ENCODE measurements at places on chromosomes 6 and 20.

DNA sequence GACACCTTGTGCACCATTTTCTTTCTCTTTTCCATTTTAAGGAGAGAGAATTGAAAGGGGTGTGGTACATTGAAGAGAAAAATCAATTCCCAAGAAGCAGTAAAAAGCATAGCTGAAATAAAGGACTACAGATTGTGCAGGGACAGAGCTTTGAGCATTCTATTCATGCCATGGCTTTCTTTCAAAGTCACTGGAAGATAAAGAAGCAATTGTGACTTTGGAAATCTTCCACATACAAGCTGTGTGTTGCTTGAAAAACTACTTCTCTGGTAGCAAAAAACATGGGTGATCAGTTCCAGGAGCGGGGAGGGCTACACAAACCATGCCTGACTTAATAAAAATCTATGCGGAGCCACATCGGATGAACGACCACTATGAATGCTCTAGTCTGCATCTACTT lies 230.2 kb upstream of the THEMIS start:
- no peak for DNase-seq

GRCh38 chr20:7722564-7722963 lies 217.7 kb downstream of the HAO1 start:
- DNase-seq = no peak

DNA sequence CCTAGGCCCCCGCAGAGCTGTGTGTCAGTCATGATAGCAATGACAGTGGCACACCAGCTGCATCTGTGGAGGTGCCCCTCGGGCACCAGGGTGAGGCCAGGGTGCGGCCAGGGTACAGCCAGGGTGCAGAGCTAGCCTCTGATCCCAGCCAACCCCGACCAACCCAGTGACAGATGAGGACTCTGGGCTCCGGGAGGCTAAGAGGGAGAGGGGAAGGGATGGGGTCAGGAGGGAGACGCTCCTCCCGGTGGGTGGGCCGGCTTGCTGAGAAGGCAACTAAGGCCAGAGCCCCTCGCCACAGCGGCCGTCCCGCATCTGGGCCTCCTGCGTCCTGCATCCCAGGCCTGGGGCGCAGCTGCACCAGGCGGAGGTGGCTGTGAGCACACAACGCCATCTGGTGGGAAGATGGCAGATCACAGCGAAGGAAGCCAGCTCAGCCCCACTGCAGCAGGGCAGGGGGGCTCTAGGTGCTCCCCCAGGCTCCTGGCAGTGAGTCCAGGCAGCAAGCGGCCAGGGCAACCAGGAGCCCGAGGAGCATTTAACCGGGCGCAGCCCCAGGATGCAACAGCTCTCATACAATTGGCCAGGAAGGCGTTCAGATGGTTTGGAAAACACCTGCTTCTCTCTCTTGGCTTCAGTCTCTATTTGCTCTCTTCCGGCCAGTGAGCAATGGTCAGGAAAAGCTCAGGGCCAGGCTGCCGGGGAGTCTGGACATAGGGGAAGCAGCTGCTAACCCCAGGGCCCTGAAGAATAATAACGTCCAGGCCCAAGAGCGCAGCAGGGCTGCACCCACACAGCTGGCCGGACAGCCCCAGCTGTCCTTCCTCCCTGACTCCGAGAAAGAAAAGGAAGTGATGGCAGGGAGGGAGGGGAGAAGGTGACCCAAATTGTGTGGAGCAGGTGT lies 169.4 kb downstream of the TAF4 start:
- DNase-seq = no peak

- no peak for DNase-seq
Measured at GRCh38 chr20:44910690-44911262, 916 bp downstream of the PABPC1L start.

DNA sequence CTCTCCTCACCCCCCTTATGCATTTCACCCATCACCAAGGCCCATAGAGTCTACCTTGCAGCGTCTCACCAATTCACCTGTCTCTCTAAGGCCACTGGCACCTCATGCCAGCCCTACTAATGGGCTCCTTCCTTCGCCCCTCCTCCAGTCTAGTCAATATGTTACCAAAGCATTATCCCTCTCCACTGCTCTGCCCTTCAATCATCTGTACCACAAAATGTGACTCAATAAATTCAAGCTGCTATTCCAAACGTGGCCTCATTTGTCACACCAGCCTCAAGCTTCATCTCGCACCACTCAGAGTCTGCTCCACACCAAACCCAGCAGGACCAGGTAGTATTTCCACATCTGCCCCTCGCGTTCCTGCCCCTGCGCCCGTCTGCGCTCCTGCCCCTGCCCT lies 21.8 kb upstream of the RPS6KA2 start:
- no peak for DNase-seq

- no peak for DNase-seq
Measured at GRCh38 chr6:100475554-100476320, 11.0 kb upstream of the SIM1 start.

DNA sequence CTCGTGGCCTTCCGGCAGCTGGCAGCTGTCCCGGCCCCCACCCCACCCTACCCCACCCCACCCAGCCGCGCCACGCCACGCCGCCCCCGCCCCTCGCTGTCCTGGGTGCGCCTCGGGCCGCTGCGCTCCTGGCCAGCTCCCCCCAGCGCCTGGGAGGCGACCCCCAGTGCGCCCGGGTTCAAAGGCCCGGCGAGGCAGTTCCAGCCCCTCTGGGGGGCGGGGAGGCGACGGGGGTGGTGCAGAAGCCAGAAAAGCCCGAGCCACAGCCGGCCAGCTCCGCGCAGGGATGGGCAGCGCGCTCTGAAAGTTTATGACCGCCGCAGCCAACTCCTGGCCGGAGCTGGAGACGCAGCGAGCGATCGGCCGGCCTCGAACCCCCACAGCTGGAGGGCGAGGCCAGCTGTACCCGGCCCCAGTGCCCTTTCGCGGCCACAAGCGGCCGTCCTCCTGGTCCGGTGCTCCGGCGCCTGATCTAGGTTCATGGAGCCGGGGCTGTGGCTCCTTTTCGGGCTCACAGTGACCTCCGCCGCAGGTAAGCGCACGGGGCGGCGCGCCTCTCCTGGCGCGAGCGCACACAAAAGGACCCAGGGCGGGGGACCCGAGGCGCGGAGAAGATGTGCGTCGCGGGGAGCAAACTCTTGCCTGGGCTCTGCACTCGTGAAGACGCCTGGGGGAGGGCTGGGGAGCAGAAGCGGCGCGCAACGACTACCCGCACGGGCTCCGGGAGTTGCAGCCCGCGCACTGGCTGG lies at the start of gene EDN3:
Gene EDN3 (plus strand): TSS at position 279 of the 749 bp plus-strand sequence. CDS start 202 bp downstream, at position 481.
- no peak for DNase-seq

GRCh38 chr6:156648616-156649015 lies 128.6 kb upstream of the ARID1B start:
- DNase-seq = no peak

DNA sequence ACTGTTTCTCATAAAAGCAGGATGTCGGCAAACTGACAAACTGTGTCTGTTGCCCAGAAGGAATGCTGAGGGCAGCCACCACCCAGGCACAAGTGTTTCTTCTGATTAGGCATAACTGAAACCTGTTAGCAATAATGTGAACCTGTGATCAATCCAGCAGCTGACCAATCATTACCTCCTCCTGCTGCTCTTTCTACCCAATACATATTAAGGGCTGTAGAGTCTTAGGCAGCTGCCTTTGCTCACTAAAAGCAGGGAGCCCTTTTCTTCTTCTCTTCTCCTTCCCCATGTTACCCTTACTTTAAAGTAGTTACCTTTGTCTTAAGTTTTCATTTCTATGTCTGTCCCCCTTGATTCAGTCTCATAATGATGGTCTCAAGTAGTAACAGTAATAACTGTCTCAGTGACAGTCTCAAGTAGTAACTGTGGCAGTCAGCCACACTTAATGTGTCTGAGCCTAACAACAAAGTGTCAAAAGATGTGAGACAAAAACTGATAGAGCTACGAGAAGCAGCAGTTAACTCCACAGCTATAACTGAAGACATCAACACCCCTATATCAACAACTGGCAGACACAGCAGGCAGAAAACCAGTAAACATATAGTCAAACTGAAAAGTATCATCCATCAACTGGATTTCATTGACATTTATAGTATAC lies 37.0 kb downstream of the RANBP9 start:
- DNase-seq = no peak

- no peak for DNase-seq
Measured at GRCh38 chr6:155378276-155378675, 64.0 kb upstream of the TFB1M start.

DNA sequence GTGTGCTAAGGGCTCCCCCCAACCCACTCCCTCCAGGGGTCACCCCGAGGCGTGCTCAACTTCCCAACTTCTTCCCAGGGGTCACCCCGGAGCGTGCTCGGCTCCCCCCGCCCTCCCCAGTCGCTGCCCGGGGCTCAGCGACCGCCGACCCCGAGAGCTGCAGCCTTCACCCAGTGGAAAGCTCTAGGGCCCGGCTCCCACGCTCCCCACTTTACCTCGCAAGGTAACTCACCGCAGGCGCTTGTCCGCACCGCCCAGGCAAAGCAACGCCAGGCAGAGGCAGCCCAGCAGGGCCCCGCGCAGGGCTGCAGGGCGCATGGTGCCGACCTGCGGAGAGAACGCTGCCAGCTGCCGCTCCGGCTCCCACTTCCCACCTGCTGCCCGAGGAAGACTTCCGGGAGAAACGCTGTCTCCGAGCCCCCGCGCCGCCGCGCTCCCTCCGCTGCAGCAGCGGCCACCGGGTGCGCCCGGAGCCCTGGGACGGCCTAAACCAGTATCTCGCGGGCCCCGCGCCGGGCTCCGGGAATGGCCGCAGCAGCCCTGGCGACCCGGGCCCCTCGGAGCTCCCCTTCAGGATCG lies 396 bp downstream of the RNASET2 start:
- DNase-seq = no peak

GRCh38 chr20:22717466-22717865 lies 133.1 kb upstream of the FOXA2 start:
- no peak for DNase-seq

DNA sequence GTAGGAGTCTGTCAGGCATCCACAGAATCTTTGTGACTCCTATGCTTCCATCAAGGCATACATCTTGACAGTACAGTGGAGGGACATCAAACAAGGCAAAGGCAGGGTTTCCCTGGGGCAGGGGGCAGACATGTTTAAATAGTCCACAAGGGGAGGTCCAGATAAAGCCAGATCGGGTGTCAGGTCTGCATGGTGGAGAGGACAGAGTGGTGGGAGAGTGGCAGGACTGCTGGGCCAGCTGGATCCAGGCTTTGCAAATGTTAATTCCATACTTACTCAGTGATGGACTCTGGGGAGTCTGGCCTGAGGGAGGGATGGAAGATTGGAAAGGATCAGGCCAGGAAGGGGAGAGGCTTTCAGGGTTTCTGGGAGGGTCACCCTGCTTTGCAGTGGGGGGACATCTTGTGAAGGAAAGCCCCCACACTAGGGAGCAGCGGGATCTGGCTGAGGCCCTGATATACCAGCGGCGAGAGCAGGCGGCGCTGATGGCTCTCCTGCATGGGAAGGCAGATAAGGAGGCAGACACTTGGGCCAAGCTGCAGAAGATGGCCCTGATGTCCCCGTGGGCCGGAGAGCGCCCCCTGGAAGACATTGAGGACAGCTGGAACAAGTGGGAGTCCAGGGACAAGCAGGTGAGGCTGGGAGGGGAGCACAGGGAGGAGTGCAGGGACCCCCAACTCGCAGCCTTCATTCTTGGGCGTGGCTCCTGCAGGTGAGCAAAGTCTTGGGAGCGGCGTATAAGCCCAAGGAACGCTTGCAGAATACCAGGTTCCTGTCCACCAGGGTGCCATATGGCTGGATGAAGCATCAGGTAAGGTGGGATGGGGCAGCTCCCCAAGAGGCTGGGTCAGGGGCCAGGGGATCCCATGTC lies 44.6 kb downstream of the SUN5 start:
- no peak for DNase-seq

DNA sequence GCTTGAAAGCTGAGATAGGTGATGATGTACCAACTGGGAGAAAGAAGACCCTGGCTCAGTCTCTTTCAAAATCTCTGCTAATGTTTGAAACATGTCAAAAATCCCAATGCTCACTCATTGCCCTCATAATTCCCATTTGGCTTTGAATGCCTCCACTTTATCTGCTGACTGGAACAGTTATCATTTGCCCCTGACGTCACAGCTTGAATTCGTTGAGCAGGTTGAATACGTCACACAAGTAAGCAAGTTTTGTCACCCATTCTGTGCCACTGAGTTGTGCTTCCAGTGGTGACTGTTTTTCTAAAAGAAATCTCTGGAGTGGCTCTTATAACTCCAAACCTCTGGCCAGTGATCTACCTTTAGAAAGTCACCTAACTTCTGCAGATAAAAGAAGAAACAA lies 991.4 kb downstream of the EYS start:
- no peak for DNase-seq

DNA sequence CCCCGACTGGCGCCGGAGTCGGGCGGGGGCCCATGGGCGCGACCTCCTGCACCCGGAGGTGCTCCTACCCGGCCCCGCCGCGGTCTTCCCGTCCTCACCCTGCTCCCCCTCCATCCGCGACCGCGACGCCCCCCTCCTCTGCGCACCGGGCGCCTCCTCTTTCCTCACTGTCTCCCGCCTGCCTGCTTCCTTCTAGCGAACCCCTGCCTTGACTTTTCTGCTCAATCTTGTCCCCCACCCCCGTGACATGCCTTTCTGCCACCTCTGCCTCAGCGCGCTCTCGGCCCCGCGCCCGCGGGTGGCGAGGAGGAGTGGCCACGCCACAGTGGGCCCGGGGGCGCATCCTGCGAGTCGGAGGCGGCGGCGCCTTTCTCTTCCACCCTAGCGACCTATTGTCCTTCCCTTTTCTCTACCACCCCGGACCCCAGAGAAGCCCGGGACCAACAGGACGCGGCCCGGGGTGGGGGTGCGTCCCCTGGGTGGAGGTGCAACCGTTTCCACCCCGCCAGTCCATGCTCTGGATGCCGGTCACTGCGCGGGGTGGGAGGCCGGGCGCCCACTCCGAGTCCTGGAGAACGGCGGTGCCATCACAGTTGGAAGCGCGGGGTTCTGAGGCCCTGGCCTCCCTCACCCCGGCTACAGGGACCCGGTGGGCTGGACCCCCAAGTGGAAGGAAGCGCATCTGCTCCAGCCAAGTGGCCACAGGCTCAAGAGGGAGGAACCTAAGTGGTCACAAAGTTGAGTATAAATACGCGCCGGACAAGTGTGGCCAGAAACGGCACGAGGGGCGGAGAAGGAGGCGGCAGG lies 2.0 kb downstream of the PDE10A start:
- DNase-seq = no peak

DNA sequence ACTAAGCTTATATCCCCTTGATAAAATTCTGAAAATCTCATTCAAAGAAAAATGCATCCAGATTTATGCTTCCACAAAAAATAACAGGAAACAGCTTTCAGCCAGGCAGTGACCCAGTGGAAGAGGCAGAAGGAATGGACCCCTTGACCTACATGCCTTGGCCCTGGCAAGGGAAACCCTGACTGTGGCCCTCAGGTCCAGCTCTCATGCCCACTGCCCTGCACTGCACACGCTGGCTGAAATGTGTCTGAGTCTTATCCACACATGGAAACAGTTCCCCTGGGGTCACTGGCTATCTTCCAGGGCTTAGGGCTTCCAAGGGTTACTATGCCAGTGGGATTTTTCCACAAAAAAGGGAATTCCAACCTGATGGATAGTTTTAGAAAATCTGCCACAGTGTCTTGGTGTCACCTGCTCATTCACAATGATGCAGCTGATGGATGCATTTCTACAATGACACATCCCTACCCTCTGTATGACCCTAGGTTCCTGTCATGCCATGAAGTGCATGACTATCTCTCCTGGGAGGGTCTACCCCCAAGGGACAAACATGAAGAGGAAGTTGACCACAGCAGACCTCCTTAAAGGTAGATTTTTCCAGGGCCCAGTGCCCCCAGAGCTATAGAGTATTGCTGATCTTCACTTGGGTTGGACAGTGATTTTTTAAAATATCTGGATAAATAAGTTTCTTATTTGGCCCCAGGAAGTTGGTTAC lies 121.9 kb upstream of the CD93 start:
- no peak for DNase-seq
